ENCODE measurements at places on chromosomes 11 and 22. TPM values are rescaled to one million over a fixed set of nuclear protein-coding genes. Genes with fewer than 3 reads are reported as not detected.

GRCh38 chr11:8963569-8964323 lies 496 bp downstream of the TMEM9B start:
- H3K27me3 ChIP-seq = no peaks in the 10 kb centered on the region
- no peaks in the 10 kb centered on the region for H3K36me3 ChIP-seq
- no peak overlapping the region for H3K27ac ChIP-seq
- H3K4me1 ChIP-seq = no peaks in the 10 kb centered on the region
- peak; percentile 91 for DNase-seq

OR4A16 gene
- total RNA-seq = not detected

LMO2 gene
- 0.48 TPM for total RNA-seq

SAA4 gene
- not detected for total RNA-seq

SYCE3 gene
- total RNA-seq = 0.85 TPM

DNA sequence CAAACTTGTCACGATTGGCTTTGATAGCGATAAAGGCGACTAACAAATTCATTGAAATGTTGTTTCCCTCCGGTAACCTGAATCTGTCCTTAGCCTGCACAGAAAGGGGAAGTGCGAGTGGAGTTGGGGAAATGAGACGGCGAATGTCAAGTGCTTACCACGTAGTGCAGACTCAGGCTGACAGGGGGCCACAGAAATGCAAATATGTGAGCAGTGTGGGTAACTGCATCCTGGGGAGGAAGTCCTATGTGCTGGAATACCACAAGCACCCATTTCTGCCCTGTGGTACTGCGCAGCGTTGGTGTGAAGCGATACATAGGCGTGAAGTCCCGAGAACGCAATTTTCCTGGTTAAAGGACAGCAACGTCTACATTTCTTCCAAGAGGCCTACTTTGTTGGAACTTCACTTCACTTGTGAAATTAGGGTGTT lies 869 bp upstream of the EIF4ENIF1 start:
- no peaks in the 10 kb centered on the region for H3K4me1 ChIP-seq
- peak overlapping the region; percentile 97 for H3K4me3 ChIP-seq
- peaks cover 5% of the 10 kb centered on the region for H3K36me3 ChIP-seq
- no peak overlapping the region for H3K27ac ChIP-seq
- no peaks in the 10 kb centered on the region for H3K27me3 ChIP-seq

DNA sequence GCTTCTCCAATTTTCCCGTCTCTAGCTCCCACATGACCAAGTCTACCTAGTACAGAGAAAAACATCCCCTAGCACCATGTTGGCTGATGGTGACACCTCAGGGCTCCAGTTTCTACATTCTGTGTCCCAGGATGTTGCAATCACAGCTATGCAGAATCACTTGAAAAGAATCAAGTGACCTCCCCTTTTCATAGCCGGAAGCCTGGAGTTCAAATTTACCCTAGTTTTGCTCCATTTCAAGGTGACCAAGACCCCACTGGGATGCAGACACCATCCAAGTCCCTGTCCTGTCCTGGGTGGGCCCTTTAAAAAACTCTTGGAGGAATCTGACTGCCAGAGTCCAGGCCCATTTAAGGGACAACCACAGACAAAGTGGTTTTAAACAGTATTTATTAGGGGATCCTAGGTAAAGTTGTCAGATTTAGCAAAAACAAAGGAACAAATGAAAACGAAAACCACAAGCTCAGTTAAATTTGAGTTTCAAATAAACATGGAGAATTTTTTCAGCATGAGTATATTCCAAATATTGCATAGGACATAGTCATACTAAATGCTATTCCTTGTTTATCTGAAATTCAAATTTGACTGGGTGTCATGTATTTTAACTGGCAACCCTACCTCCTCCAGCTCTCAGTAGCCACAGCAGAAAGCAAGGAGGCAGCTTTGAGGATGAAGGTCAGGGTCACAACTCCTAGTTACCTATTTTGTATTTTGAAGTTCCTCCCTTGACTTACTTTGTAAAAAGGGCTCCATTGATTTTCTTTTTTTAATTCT lies 52.4 kb downstream of the MIAT start:
- H3K4me1 ChIP-seq = no peaks in the 10 kb centered on the region
- H3K4me3 ChIP-seq = no peak overlapping the region
- no peak overlapping the region for H3K27ac ChIP-seq
- DNase-seq = no peak
- no peaks in the 10 kb centered on the region for H3K27me3 ChIP-seq

SLC22A25 gene
- not detected for total RNA-seq

UPK3A gene
- not detected for total RNA-seq

DNA sequence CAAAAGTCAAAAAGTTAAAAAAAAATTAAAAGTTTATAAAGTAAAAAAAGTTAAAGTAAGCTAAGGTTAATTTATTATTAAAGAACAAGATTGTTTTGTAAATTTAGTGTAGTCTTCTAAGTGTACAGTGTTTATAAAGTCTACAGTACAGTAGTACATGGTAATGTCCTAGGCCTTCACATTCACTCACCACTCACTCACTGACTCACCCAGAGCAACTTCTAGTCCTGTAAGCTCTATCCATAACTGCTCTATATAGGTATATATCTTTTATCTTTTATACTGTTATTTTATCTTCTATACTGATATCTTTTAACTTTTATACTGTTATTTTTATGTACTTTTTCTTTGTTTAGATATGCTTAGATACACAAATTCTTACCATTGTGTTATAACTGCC lies 11.2 kb downstream of the C2CD3 start:
- no peak for DNase-seq
- no peaks in the 10 kb centered on the region for H3K27me3 ChIP-seq
- H3K36me3 ChIP-seq = peaks cover under 1% of the 10 kb centered on the region
- no peaks in the 10 kb centered on the region for H3K4me1 ChIP-seq

GRCh38 chr11:57479911-57480310 lies 19.6 kb downstream of the RTN4RL2 start:
- H3K27me3 ChIP-seq = peaks cover 6% of the 10 kb centered on the region
- H3K27ac ChIP-seq = no peak overlapping the region
- no peak overlapping the region for H3K4me3 ChIP-seq
- no peaks in the 10 kb centered on the region for H3K36me3 ChIP-seq
- 0 out of 2 replicates have a peak, but pooled peaks cover 2% of the 10 kb centered on the region for H3K4me1 ChIP-seq

GRCh38 chr11:61367406-61367805 lies 5.2 kb downstream of the TMEM138 start:
- no peaks in the 10 kb centered on the region for H3K4me1 ChIP-seq
- DNase-seq = no peak
- H3K27ac ChIP-seq = no peak overlapping the region
- no peaks in the 10 kb centered on the region for H3K27me3 ChIP-seq

LRRC32 gene
- total RNA-seq = 0.59 TPM

DNA sequence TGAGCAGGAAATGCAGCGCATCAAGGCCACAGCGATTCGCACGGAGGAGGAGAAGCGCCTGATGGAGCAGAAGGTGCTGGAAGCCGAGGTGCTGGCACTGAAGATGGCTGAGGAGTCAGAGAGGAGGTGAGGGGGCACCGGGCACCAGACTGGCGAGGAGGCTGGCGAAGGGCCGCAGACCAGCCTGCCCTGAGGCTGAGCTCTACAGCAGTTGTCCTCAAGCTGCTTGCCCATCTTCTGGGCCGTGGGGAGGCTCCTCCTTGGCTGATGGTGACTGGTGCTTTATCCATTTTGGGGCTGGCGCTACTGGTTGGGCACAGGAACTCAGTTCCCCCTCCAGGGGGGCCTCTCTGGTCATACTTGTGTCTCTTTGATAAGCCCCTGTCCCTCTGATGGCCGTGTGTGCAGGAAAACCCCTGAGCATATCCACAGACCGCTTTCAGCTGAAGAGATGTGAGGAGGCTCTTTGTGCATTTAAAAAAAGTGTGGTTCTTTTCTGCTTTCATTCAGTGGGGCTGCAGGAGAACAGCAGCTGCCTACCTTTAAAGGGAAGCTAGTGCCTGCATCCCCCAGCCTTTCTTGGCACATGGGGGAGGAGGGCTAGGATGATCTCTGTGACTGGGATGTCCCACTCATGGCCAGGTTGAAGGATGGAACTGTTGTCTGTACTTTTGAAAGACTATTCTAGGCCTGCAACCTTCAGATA lies 46.3 kb upstream of the CABP7 start:
- H3K36me3 ChIP-seq = peaks cover 59% of the 10 kb centered on the region
- no peaks in the 10 kb centered on the region for H3K27me3 ChIP-seq
- no peak overlapping the region for H3K4me3 ChIP-seq
- DNase-seq = no peak
- no peaks in the 10 kb centered on the region for H3K4me1 ChIP-seq
- no peak overlapping the region for H3K27ac ChIP-seq

- no peaks in the 10 kb centered on the region for H3K4me1 ChIP-seq
- H3K27ac ChIP-seq = no peak overlapping the region
- peaks cover 1% of the 10 kb centered on the region for H3K36me3 ChIP-seq
Measured at GRCh38 chr11:122984186-122985011, 2.8 kb upstream of the BSX start.

ART5 gene
- total RNA-seq = 7.5 TPM

ELFN2 gene
- total RNA-seq = 0.64 TPM

RAB36 gene
- total RNA-seq = 1.4 TPM

- no peak for DNase-seq
- H3K4me3 ChIP-seq = no peak overlapping the region
- H3K4me1 ChIP-seq = no peaks in the 10 kb centered on the region
- no peaks in the 10 kb centered on the region for H3K36me3 ChIP-seq
- no peaks in the 10 kb centered on the region for H3K27me3 ChIP-seq
Measured at GRCh38 chr11:63226488-63227114, 16.8 kb downstream of the SLC22A25 start.

- H3K27ac ChIP-seq = no peak overlapping the region
- peaks cover under 1% of the 10 kb centered on the region for H3K36me3 ChIP-seq
- no peaks in the 10 kb centered on the region for H3K4me1 ChIP-seq
Measured at GRCh38 chr11:126414615-126415014, 59.1 kb downstream of the ST3GAL4 start.

DNA sequence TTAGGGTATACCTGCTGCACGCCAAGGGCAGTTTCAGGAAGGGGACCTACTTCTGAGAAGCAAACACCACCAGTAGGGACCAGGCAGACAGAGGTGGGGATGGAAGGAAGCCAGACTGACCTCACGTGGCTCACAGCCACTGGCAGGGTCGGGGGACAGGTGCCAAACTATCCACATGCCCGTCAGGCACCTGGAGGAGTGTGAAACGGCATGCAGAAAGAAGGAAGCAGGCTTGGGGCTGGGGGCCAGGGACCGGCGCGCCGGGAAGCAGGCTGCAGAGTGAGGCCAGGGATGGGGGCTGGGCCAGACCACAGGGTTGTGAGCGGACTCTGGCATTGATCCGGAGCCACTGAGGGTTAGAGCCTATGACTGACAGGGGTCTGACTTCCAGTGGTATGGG lies 47.5 kb downstream of the CDKN1C start:
- H3K27me3 ChIP-seq = no peaks in the 10 kb centered on the region
- H3K4me3 ChIP-seq = no peak overlapping the region
- no peaks in the 10 kb centered on the region for H3K36me3 ChIP-seq
- no peak overlapping the region for H3K27ac ChIP-seq

DNA sequence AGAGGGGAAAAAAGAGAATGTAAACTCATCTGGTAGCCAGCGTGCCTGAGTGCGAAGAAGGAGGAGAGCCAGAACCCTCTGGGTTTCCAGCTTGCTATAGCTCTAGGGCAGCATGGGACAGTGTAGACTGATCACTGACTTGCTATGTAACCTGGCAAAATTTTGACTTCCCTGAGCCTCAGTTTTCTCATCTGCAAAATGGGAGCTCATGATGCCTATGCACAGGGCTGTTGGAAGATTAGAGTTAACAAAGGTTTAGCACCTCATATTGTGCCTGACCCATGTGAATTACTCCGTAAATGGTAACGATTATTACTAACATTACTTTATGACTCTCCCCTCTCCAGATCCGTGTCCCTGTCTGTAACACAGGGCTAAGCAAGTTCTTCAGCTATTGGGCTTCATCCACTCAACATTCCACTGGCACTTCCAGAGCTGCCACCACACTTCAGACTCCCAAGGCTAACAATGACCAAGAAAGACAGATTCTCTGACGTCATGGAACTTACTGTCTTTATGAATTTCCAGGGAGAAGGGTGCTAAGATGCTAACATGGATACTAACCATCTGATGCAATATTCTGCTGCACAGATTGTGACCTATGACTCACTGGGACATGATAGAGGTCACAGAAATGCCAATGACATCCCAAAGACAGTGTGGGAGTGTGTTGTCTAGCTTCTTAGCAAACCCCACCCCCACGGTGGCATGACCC lies 195.2 kb downstream of the TRIM29 start:
- peaks cover 2% of the 10 kb centered on the region for H3K4me1 ChIP-seq
- no peaks in the 10 kb centered on the region for H3K27me3 ChIP-seq
- no peak overlapping the region for H3K27ac ChIP-seq
- no peak overlapping the region for H3K4me3 ChIP-seq

OR52H1 gene
- not detected for total RNA-seq

ELP4 gene
- total RNA-seq = 15.7 TPM

GRCh38 chr11:82004537-82005213 lies 729.0 kb downstream of the FAM181B start:
- H3K36me3 ChIP-seq = no peaks in the 10 kb centered on the region
- no peak overlapping the region for H3K4me3 ChIP-seq
- H3K4me1 ChIP-seq = peaks cover 2% of the 10 kb centered on the region
- no peak overlapping the region for H3K27ac ChIP-seq
- no peak for DNase-seq

DNA sequence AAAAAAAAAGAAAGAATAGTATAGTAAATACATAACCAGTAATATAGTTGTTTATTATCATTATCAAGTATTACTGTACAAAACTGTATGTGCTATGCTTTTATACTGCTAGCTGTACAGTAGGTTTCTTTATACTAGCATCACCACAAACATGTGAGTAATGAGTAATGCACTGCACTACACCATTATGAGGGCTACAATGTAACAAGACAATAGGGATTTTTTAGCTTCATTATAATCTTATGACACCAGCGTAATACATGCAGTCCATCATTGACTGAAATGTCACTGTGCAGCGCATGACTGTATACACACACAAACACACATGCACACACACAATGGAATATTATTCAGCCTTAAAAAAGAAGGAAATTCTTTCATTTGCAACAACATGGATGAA lies 111.5 kb upstream of the ZBED5 start:
- no peaks in the 10 kb centered on the region for H3K4me1 ChIP-seq
- no peak overlapping the region for H3K27ac ChIP-seq
- no peaks in the 10 kb centered on the region for H3K27me3 ChIP-seq
- H3K36me3 ChIP-seq = no peaks in the 10 kb centered on the region
- H3K4me3 ChIP-seq = no peak overlapping the region

TMEM258 gene
- 199 TPM for total RNA-seq

LRRC55 gene
- total RNA-seq = 0.90 TPM

SLC37A2 gene
- 1.2 TPM for total RNA-seq

P2RY6 gene
- not detected for total RNA-seq

DNA sequence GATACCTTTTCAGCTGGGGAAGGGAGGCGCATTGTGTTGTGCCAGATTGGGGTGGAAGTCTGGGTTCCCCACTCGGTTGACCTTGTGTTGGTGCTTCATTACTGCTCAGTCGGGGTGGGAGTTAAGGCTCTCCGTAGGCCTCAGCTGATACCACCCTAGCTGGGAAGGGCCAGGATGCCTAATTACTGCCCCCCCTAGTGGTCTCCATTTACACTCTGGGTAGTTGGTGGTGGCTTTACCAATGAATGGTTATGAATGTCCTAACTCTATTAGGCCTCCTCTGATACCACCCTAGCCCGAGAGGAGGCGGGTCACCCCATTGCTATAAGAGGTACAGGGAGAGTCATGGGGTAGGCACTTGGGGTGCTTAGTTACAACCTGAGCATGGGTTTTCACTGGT lies 27.5 kb upstream of the HIKESHI start:
- H3K27me3 ChIP-seq = no peaks in the 10 kb centered on the region
- peaks cover 31% of the 10 kb centered on the region for H3K36me3 ChIP-seq
- H3K4me3 ChIP-seq = no peak overlapping the region
- no peaks in the 10 kb centered on the region for H3K4me1 ChIP-seq
- peak; percentile 67 for DNase-seq
